Gastrocnemius medialis (tissue), 4 donors: ENCODE measurements at places on chromosomes 16 and 17. TPM values are rescaled to one million over a fixed set of nuclear protein-coding genes. Genes with fewer than 3 reads are reported as not detected.

DNA sequence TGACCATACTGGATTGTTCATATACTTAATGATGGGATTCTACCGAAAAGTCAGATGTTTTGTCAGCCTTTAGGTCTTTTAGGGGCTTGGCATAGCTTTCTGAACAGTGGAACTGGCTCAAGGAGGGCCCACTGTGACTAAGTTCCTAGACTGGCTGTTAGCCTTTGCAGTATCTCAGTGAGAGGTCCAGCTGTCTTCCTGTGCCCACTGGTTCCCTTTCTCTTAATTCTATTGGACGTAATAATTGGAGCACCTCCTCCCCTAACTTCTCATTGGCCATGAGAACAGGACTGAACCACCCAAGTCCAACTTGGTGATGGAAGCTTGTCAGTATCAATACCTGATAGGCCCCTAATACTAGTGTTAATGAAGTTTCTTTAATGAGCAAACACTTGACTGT, 13.5 kb downstream of the KPNA2 start:
- no peak overlapping the region for H3K27ac ChIP-seq
- DNase-seq, result no peak
- no peaks in the 10 kb centered on the region for H3K27me3 ChIP-seq
- H3K4me1 ChIP-seq, result no peaks in the 10 kb centered on the region

DNA sequence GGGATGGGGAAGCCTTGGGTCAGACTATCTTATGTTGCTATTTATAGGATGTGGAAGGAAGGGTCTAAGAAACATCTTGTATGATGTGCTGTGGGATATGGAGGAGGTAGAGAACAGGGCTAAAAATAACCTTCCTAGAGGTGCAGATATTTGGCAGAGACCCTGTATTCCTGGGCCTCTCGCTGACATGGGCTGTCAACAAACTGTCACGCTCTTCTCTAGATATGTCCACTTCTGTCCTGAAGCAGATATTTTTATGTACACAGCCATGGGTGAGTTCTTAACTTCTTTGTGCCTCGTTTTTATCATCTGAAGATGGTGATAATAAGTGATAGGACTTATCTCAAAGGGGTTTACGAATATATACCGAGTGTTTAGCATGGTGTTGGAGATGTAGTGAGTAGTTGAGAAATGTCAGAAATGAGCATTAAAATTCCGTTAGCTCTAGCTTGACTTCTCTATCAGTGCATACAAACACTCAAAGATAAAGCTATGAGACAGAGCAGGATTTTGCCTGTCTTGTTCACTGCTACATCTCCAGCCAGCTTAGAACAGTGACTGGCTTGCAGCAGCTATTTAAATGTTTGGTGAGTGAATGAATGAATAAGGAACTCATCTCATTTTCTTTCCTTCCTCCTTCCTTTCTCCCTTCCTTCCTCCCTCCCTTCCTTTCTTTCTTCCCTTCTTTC, 2.9 kb upstream of the AQP8 start:
- no peak overlapping the region for H3K4me3 ChIP-seq
- no peaks in the 10 kb centered on the region for H3K4me1 ChIP-seq
- H3K27ac ChIP-seq, result no peak overlapping the region
- H3K36me3 ChIP-seq, result no peaks in the 10 kb centered on the region
- no peak for DNase-seq
- H3K27me3 ChIP-seq, result no peaks in the 10 kb centered on the region

- no peak for DNase-seq
- H3K36me3 ChIP-seq, result peaks cover 7% of the 10 kb centered on the region
- H3K4me3 ChIP-seq, result no peak overlapping the region
- H3K27me3 ChIP-seq, result no peaks in the 10 kb centered on the region
- no peak overlapping the region for H3K27ac ChIP-seq
- peaks cover 3% of the 10 kb centered on the region for H3K4me1 ChIP-seq
These were observed 75.9 kb downstream of the NLK start for GRCh38 chr17:28118362-28118761.

The RNF151 gene
- not detected for total RNA-seq

The GAST gene
- total RNA-seq, result not detected

The SPATA32 gene
- not detected for total RNA-seq

- peaks cover 45% of the 10 kb centered on the region for H3K4me1 ChIP-seq
- peak within 1 kb of the TSS; percentile 99 for H3K4me3 ChIP-seq
- peak; percentile 42 for DNase-seq
- H3K27me3 ChIP-seq, result no peaks in the 10 kb centered on the region
- H3K27ac ChIP-seq, result peak within 1 kb of the TSS; percentile 94
These were observed at the start of gene ARHGAP23 for GRCh38 chr17:38428112-38428642. Gene ARHGAP23 (plus strand): TSS chr17:38428464. CDS start chr17:38428486, 22 bp downstream.

The FBXO39 gene
- not detected for total RNA-seq

GRCh38 chr16:66516808-66517585, 32.9 kb downstream of the TK2 start:
- no peaks in the 10 kb centered on the region for H3K27me3 ChIP-seq
- peak overlapping the region; percentile 32 for H3K4me3 ChIP-seq
- H3K4me1 ChIP-seq, result peaks cover 40% of the 10 kb centered on the region
- peak overlapping the region; percentile 95 for H3K27ac ChIP-seq

- H3K4me1 ChIP-seq, result peaks cover 14% of the 10 kb centered on the region
- H3K27me3 ChIP-seq, result peaks cover 47% of the 10 kb centered on the region
- no peak for DNase-seq
- peak overlapping the region; percentile 52 for H3K4me3 ChIP-seq
- H3K36me3 ChIP-seq, result no peaks in the 10 kb centered on the region
These were observed 533 bp downstream of the SLC6A4 start for GRCh38 chr17:30234964-30235363.

DNA sequence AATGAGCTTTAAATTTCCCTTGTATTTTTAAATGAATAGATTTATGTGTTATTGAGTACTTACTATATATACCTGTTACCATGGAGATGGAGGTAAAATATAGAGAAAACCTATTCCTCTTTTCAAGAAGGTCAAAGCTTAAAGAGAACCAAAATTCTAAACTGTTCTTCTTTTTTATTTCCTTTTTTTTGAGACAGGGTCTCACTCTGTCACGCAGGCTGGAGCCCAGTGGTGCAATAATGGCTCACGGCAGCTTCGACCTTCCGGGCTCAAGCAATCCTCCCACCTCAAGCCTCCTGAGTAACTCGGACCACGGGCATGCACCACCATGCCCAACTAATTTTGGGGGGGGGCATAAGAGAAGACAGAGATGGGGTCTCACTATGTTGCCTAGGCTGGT, 25.0 kb upstream of the TMEM97 start:
- H3K4me3 ChIP-seq, result no peak overlapping the region
- no peaks in the 10 kb centered on the region for H3K36me3 ChIP-seq
- H3K4me1 ChIP-seq, result no peaks in the 10 kb centered on the region
- DNase-seq, result no peak

The KRT28 gene
- not detected for total RNA-seq

GRCh38 chr17:41322094-41322902, 6.8 kb upstream of the KRTAP17-1 start:
- H3K4me3 ChIP-seq, result no peak overlapping the region
- no peaks in the 10 kb centered on the region for H3K4me1 ChIP-seq
- no peak for DNase-seq
- no peaks in the 10 kb centered on the region for H3K27me3 ChIP-seq
- no peaks in the 10 kb centered on the region for H3K36me3 ChIP-seq

GRCh38 chr16:11670171-11671131, 2.2 kb downstream of the SNN start:
- peaks cover 65% of the 10 kb centered on the region for H3K4me1 ChIP-seq
- H3K27ac ChIP-seq, result peak overlapping the region; percentile 99
- H3K4me3 ChIP-seq, result peak overlapping the region; percentile 79
- peak; percentile 73 for DNase-seq
- no peaks in the 10 kb centered on the region for H3K36me3 ChIP-seq

GRCh38 chr16:2148714-2149629, 547 bp downstream of the RAB26 start:
- DNase-seq, result no peak
- no peaks in the 10 kb centered on the region for H3K27me3 ChIP-seq
- no peak overlapping the region for H3K27ac ChIP-seq
- H3K4me1 ChIP-seq, result peaks cover 43% of the 10 kb centered on the region
- peak overlapping the region; percentile 30 for H3K4me3 ChIP-seq

The ARHGDIA gene
- total RNA-seq, result 122 TPM
